ENCODE measurements at places on chromosomes 7 and 10.
A peak's percentile ranks its signal among the peaks of the same experiment; 100 is the strongest.

- no peak for DNase-seq
These were observed 80.1 kb downstream of the GRID1 start for GRCh38 chr10:86286236-86287109.

DNA sequence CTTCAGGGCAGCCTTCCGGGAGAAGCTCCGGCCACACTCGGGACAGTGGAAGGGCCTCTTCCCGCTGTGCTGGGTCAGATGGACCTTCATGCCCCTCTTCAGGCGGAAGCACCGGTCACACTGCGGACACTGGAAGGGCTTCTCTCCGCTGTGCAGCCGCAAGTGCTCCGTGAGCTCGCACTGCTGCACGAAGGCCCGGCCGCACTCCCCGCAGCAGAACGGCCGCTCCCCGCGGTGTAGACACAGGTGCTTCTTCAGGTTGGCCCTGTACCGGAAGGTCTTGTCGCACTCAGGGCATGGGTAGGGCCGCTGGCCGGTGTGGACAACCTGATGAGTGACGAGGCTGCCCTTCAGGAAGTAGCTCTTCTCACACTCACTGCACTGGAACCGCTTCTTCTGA lies 14.2 kb upstream of the ZNF786 start:
- DNase-seq: no peak

DNA sequence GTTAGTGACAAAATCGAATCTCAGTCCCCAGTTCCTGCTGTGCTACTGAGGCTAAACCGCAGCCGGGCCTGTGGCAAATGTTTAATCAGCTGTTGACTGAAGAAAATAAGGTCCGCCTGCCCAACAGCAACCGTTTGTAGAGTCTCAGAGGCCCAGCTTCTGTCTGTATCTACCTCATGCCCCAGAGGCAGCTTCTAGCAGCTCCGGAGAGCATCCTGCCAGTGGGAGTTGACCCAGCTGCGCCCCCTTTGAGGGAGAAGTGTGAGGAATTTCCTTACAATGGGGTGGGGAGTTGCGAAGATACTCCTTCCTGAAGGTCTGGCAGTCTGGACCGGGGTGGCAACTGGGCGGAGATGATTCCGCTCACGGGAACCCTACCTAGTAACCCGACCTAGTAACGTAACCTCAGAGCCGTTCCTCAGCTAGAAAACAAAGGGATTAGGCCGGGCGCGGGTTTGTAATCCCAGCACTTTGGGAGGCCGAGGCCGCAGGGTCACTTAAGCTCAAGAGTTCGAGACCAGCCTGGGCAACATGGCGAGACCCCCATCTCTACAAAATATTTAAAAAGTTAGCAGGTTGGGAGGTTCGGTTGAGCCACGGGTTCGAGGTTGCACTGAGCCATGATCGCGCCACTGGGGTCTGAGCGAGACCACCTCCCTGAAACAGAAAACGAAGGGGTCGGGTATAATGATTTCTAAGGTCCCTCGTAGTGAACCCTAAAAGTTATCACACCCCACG lies 846 bp upstream of the ZNF775 start:
- DNase-seq: peak; percentile 81

- DNase-seq: no peak
These were observed 228.1 kb upstream of the STEAP1 start for GRCh38 chr7:89926194-89926593.

GRCh38 chr7:113835367-113835766 lies 83.4 kb downstream of the PPP1R3A start:
- DNase-seq: no peak

- no peak for DNase-seq
These were observed 92.9 kb downstream of the SFMBT2 start for GRCh38 chr10:7317786-7318446.

- no peak for DNase-seq
These were observed 113.2 kb upstream of the ADO start for GRCh38 chr10:62691336-62691735.

All from right cardiac atrium (tissue), 5 donors.